SJSA1 (cell line): ENCODE measurements at places on chromosomes 5 and 9. TPM values are rescaled to one million over a fixed set of nuclear protein-coding genes. Genes with fewer than 3 reads are reported as not detected.

Gene OSMR
- 16.9 and 26.4 TPM in 2 replicates for total RNA-seq

Gene PCDHGB7
- 1.8 and 2.6 TPM in 2 replicates for total RNA-seq

Gene KCNV2
- total RNA-seq = not detected in 2 replicates

Gene TOPORS
- 14.2 and 14.7 TPM in 2 replicates for total RNA-seq

Gene CATSPER3
- 0.08 and 1.3 TPM in 2 replicates for total RNA-seq

Gene FOXD4L6
- not detected in 2 replicates for total RNA-seq

Gene OLFM1
- 23.4 and 35.0 TPM in 2 replicates for total RNA-seq

Gene TMEM8B
- 1.4 and 2.8 TPM in 2 replicates for total RNA-seq

Gene RPL35
- 1,575 and 1,653 TPM in 2 replicates for total RNA-seq

Gene LCN2
- total RNA-seq = not detected in 2 replicates

Gene CSF1R
- 1.2 TPM in 1 of 2 replicates, not detected in the other for total RNA-seq

Gene AJM1
- total RNA-seq = 0.11 and 0.16 TPM in 2 replicates

Gene PRSS3
- not detected in 2 replicates for total RNA-seq

Gene ZBED3
- total RNA-seq = 0.09 and 0.29 TPM in 2 replicates

Gene PCDHAC2
- 0.03 TPM in 1 of 2 replicates, not detected in the other for total RNA-seq

Gene ECM2
- total RNA-seq = 2.2 and 4.9 TPM in 2 replicates

Gene BTNL8
- total RNA-seq = not detected in 2 replicates

Gene TMOD1
- not detected in 2 replicates for total RNA-seq

Gene ELAVL2
- total RNA-seq = 0.08 TPM in 1 of 2 replicates, not detected in the other

Gene GPBP1
- total RNA-seq = 69.3 and 77.7 TPM in 2 replicates

Gene PCDHAC1
- total RNA-seq = 0.28 TPM in 1 of 2 replicates, not detected in the other

Gene SEMA4D
- total RNA-seq = 0.03 and 0.37 TPM in 2 replicates

Gene SLC34A3
- total RNA-seq = not detected in 2 replicates

Gene CCL27
- total RNA-seq = not detected in 2 replicates

Gene SKIC3
- total RNA-seq = 74.7 and 94.6 TPM in 2 replicates

Gene LRRC70
- 0.71 and 1.1 TPM in 2 replicates for total RNA-seq

Gene RNF180
- total RNA-seq = 0.79 TPM in 1 of 2 replicates, not detected in the other

Gene SARDH
- 15.3 and 20.9 TPM in 2 replicates for total RNA-seq

Gene PBX3
- 15.1 and 32.8 TPM in 2 replicates for total RNA-seq

Gene LIX1
- not detected in 2 replicates for total RNA-seq

Gene CCNO
- 0.34 TPM in 1 of 2 replicates, not detected in the other for total RNA-seq

Gene PCDHB5
- 25.2 and 27.3 TPM in 2 replicates for total RNA-seq

Gene PHF2
- total RNA-seq = 14.3 and 19.9 TPM in 2 replicates

Gene PTGES
- total RNA-seq = 2.4 and 5.4 TPM in 2 replicates

Gene TPM2
- total RNA-seq = 823 and 1,421 TPM in 2 replicates

Gene MYOZ3
- 0.82 TPM in 1 of 2 replicates, not detected in the other for total RNA-seq

Gene BSPRY
- total RNA-seq = not detected in 2 replicates

Gene SLC6A18
- total RNA-seq = not detected in 2 replicates

Gene LARP1
- 67.5 and 76.9 TPM in 2 replicates for total RNA-seq

Gene ADAMTS13
- total RNA-seq = 0.24 and 0.88 TPM in 2 replicates

Gene GNA14
- total RNA-seq = 0.45 TPM in 1 of 2 replicates, not detected in the other

Gene SHOC1
- not detected in 2 replicates for total RNA-seq

Gene SOX30
- 2.7 and 5.8 TPM in 2 replicates for total RNA-seq

Gene CFAP157
- total RNA-seq = 0.11 TPM in 1 of 2 replicates, not detected in the other

Gene ADAMTSL1
- total RNA-seq = 0.85 and 0.95 TPM in 2 replicates

Gene C9orf43
- total RNA-seq = 0.13 and 0.81 TPM in 2 replicates

Gene CCDC180
- total RNA-seq = 0.03 and 0.13 TPM in 2 replicates

Gene NCS1
- 31.5 and 44.6 TPM in 2 replicates for total RNA-seq

Gene MYMK
- total RNA-seq = not detected in 2 replicates

Gene PCDHA7
- total RNA-seq = 0.03 TPM in 1 of 2 replicates, not detected in the other
